Activated CD8-positive, alpha-beta memory T cell treated with anti-CD3 and anti-CD28 coated beads for 4 hours (primary cell): ENCODE measurements at places on chromosomes 11 and 22.

DNA sequence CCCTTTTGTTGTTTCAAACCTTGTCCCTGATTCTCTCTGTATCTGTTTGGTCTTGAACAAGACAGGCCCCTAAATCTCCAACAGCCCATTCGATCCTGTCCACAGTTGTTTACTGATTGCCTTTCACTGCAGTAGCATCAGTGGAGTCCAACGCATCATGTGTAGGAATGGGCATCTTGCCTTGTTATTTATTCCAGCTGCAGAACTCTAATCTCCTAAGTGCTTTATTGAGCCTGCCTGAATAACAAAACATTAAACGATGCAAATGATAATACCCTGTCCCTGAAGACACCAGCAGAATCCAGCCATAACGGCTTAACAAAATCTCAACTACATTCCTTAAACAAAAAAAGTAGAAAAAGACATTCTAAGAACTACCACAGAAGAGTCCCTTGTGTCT lies 50.1 kb downstream of the SLC35F2 start:
- DNase-seq, result no peak

DNA sequence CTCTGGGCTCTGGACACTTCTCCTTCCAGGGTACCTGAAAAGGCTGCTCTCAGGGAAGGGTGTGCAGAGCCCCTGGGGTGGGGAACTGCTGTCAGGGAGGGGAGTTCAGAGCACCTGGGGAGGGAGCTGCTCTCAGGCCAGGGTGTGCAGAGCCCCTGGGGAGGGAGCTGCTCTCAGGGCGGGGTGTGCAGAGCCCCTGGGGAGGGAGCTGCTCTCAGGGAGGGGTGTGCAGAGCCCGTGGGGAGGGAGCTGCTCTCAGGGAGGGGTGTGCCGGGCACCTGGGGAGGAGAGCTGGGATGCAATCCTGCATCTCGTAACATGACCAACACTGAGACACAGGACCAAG lies 764.2 kb downstream of the BRD1 start:
- no peak for DNase-seq

GRCh38 chr11:61602775-61603569 lies 22.1 kb upstream of the SYT7 start:
- no peak for DNase-seq

DNA sequence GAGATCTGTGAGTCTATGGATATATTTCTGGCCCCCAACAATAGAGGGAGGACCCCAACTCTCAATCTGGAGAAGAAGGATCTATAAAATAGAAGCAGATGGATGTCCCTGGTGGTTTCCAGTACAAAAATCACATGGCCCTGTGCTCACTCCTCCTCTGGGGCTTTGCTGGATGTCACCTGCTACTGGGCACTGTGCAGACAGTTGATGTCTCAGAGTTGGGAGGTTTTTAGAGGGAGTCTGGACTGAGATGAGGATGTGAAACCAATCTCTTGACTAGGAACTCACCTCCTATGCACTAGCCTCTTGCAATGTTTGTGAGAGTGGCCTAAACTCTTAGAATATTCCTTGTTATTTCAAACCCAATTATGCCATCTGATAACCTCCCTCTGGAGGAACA lies 107.2 kb downstream of the SCN3B start:
- DNase-seq, result no peak

- peak; percentile 96 for DNase-seq
Measured at GRCh38 chr11:65859095-65859811, 980 bp upstream of the MUS81 start.

DNA sequence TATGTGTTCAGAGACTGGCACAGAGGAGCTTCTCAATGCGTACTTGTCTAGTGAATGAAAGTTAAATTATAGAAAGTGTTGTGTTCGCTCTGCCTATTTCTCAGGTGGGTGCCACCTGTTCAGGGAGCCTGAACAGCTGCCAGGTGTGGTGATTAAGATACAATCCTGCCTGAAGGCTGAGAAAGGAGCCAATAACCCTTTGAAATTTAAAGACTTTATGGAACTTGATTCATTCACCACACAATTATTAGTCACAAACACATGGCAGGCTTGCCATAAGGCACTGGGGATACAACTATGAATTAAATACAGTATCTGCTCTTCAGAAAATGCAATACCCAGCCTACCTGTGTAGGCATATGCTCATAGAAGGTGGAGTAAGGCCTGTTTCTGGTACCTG lies 92.9 kb upstream of the AMOTL1 start:
- no peak for DNase-seq

GRCh38 chr11:69294571-69295078 lies 670 bp downstream of the MYEOV start:
- DNase-seq, result no peak

GRCh38 chr22:46073683-46074504 lies 76.4 kb upstream of the PPARA start:
- DNase-seq, result no peak
